ENCODE measurements at places on chromosomes 2 and 18.

GRCh38 chr2:3253913-3254441 is 123.6 kb downstream of the EIPR1 start:
- no peak for DNase-seq

GRCh38 chr2:11357428-11357972 is 13.1 kb upstream of the ROCK2 start:
- no peak for DNase-seq

GRCh38 chr2:71928734-71929481 is 218.8 kb downstream of the CYP26B1 start:
- no peak for DNase-seq

GRCh38 chr2:39991298-39991697 is 212.2 kb upstream of the THUMPD2 start:
- peak; percentile 37 for DNase-seq

- DNase-seq = no peak
These were observed 120.7 kb upstream of the CTAGE1 start for GRCh38 chr18:22538426-22538825.
